Camera-type eye (tissue), 1 donor: ENCODE measurements at places on chromosomes 5 and 9. TPM values are rescaled to one million over a fixed set of nuclear protein-coding genes. Genes with fewer than 3 reads are reported as not detected.

SH3PXD2B gene
- total RNA-seq = 22.8 TPM

NMUR2 gene
- 0.22 TPM for total RNA-seq

GDF9 gene
- total RNA-seq = 1.1 TPM

PAEP gene
- total RNA-seq = not detected

PCDHA12 gene
- total RNA-seq = 5.1 TPM

MCTP1 gene
- 44.5 TPM for total RNA-seq

SPINK4 gene
- not detected for total RNA-seq
